ENCODE measurements at places on chromosomes 7 and 10.
A peak's percentile ranks its signal among the peaks of the same experiment; 100 is the strongest.

DNA sequence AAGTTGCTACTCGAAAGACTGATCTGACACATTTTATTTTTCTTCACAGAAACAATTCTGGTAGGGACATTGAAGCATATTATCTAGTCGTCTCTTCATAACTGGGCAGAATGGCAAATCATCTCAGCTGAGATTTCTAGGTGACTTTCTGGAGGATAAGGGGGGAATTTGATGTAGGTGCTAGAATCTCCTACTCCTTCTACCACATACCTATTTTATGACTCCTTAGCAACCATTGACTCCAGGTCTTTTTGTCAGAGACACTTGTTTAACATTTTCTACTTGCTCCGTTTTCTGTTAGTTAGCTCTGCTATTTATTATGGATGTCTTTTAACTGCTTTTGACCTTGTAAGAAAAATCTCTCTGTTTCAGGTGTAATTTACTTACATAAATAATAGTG is 380.9 kb upstream of the SEMA3C start:
- no peak for DNase-seq
- H3K27ac ChIP-seq: no peak overlapping the region
- no peaks in the 10 kb centered on the region for H3K27me3 ChIP-seq
- H3K4me3 ChIP-seq: no peak overlapping the region

DNA sequence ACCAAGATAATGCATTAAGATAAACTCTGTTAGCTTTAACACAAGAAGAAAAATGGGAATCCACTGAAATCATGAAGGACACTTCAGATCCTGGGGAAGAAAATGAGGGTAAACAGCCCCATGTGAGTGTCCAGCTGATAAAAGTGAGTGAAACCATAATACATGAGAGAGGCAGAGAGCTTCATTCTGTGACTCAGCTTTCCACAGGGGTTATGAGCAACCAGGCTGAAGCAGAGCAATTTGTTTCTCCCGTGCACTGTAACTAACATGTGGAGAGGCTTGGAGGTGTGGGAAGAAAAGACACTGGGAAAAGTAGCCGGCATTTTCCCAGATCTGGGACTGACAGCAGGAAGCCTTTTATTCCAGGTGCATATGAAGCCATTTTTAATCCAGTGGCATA is 971.7 kb downstream of the ANKRD7 start:
- no peaks in the 10 kb centered on the region for H3K4me1 ChIP-seq
- no peaks in the 10 kb centered on the region for H3K27me3 ChIP-seq
- no peak for DNase-seq
- H3K4me3 ChIP-seq: no peak overlapping the region
- no peaks in the 10 kb centered on the region for H3K36me3 ChIP-seq
- no peak overlapping the region for H3K27ac ChIP-seq

DNA sequence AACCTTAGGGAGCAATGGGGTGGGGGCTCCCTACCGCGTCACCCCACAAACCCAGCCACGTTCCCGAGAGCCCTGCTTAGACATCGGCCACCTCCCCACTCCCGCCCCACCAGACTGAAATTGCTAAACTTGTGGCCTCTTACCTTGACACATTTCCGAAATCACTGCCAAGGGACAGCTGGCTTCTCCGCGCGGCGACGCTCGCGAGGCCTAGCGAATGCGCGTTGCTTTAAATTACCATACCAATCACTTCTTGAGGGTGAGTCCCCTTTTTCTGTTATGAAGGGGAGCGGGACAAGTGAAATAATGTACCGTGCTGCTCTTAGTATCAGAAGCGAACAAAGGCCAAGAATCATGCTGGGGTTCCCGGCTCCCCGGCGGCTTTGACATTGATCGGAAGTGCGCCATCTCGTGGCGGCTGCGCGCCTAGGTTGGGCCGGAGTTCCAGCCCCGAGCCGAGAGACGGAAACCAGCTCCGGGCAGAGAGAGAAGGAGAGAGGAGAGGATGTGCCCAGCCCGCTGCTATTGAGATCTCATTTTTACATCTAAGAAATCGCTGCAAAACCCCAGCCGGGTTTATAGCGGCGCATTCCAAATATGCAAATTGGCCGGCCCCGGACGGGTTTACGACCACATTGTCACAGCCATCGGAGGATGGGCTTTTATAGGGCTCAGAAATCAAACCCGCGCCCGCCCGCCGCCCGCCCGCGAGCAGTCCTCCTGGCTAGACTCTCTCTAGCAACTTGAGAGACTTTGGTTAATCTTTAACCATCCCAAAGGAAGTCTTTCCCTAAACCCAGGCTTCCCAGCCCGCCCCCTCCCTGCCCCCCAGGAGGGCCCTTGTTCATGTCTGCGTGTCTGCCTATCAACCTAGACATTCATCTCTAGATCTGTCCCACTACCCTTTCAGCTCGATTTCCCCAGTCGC is 5.3 kb downstream of the HOXA11 start:
- H3K27ac ChIP-seq: peak overlapping the region; percentile 65
- H3K27me3 ChIP-seq: peaks cover 99% of the 10 kb centered on the region
- H3K4me3 ChIP-seq: no peak overlapping the region
- peaks cover 2% of the 10 kb centered on the region for H3K36me3 ChIP-seq

GRCh38 chr10:4721999-4722753 is 103.8 kb upstream of the AKR1E2 start:
- no peak for DNase-seq
- no peaks in the 10 kb centered on the region for H3K36me3 ChIP-seq
- no peak overlapping the region for H3K4me3 ChIP-seq
- H3K27ac ChIP-seq: no peak overlapping the region
- no peaks in the 10 kb centered on the region for H3K27me3 ChIP-seq
- H3K4me1 ChIP-seq: no peaks in the 10 kb centered on the region

GRCh38 chr10:33493978-33494377 is 159.5 kb upstream of the NRP1 start:
- H3K36me3 ChIP-seq: no peaks in the 10 kb centered on the region
- no peak overlapping the region for H3K27ac ChIP-seq
- DNase-seq: no peak
- H3K4me3 ChIP-seq: no peak overlapping the region
- H3K27me3 ChIP-seq: peaks cover 6% of the 10 kb centered on the region

GRCh38 chr10:59675812-59676211 is 33.8 kb downstream of the SLC16A9 start:
- no peaks in the 10 kb centered on the region for H3K27me3 ChIP-seq
- H3K4me3 ChIP-seq: no peak overlapping the region
- no peak overlapping the region for H3K27ac ChIP-seq
- DNase-seq: no peak

DNA sequence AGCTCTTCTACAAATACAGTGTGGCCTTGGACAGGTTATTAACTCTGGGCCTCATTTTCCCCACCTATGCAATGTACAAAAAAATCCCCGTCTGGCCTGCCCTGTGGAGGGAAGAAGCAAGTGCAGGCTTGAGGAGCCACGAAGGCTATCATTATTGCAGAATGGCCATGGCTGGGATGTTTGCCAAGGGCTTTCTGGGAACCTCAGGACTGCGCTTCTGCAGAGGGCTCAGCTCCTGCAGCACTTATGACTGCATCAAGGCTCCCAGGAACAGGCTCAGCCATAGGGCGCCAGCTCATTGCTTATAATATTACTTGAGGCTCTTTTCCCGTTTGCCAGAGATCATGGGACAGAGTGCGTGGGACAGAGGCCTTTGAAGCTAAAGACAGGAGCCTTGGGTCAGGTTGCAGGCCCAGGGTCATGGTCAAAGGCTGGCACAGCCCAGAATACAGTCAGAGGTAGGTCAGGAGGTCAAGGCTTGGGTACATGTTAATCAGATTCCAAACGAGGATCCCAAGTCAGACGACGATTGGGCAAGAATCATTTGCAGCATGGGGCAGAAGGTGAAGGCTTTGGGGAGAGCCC is 20.6 kb upstream of the C10orf105 start:
- H3K4me3 ChIP-seq: no peak overlapping the region
- H3K27me3 ChIP-seq: no peaks in the 10 kb centered on the region
- H3K27ac ChIP-seq: peak overlapping the region; percentile 79
- peaks cover 99% of the 10 kb centered on the region for H3K4me1 ChIP-seq
- H3K36me3 ChIP-seq: peaks cover 14% of the 10 kb centered on the region

DNA sequence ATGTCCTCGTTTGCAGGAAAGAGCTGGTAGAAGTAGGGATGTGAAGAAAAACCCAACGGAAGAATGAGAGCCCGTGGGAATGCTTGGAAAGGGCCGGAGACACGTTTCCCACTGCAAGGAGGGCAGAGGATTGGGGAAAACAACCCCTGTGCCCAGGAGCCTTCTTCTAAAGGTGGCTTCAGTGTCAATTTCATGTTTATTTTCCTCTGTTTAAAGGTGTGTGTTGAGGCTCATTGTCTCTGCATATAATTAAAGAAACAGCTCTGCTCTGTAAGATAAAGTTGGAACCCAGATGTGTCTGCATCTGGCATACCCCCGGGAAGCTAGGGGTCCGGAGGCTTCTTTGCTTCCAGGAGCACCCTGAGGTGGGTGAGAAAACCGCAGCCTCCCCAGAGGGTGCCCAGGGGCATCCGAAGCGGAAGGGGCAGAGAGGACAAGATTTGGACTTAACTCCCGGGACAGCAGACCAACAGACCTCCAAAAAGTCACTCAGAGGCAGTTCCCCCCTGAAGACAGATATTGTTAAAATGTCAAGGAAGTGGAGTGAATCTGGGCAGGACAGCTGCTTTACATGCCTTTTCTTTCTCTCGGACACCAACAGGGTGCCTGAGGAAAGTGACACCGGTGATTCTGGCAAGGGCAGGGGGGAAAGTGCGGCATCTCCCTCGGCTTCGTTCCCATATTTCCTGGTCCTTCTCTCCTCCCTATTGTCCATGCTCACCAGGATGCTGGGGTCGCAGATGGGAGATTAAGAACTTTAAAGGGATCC is 8.6 kb upstream of the GATA3 start:
- peaks cover 6% of the 10 kb centered on the region for H3K36me3 ChIP-seq
- peak overlapping the region; percentile 7 for H3K4me3 ChIP-seq
- H3K27ac ChIP-seq: no peak overlapping the region

DNA sequence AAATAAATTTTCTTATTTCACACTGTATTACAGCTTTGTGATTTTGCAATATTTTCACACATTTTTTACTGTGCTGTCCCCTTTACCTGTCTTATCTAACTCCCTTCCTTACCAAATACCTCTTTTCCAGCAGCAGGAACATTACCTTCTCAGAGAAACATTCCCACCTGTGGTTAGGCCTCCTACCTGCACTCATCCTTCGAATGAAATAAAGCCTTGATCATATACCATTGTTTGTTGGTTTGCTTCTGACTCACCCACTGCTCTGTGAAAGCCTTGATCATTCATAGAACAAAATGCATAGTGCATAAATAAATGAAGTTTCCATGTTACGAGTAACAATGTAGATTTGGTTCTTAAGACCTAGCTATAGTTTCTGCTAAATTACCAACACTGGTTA is 256.3 kb downstream of the ARL4A start:
- H3K36me3 ChIP-seq: no peaks in the 10 kb centered on the region
- H3K27ac ChIP-seq: no peak overlapping the region

GRCh38 chr7:143849785-143850479 is 52.0 kb downstream of the TCAF1 start:
- H3K36me3 ChIP-seq: peaks cover 5% of the 10 kb centered on the region
- H3K4me3 ChIP-seq: no peak overlapping the region
- no peaks in the 10 kb centered on the region for H3K27me3 ChIP-seq
- H3K27ac ChIP-seq: no peak overlapping the region
- H3K4me1 ChIP-seq: no peaks in the 10 kb centered on the region

GRCh38 chr7:30068117-30068516 is 39.9 kb downstream of the PLEKHA8 start:
- no peak overlapping the region for H3K27ac ChIP-seq
- no peaks in the 10 kb centered on the region for H3K36me3 ChIP-seq
- H3K4me3 ChIP-seq: no peak overlapping the region
- H3K4me1 ChIP-seq: no peaks in the 10 kb centered on the region
- no peaks in the 10 kb centered on the region for H3K27me3 ChIP-seq
- DNase-seq: no peak

DNA sequence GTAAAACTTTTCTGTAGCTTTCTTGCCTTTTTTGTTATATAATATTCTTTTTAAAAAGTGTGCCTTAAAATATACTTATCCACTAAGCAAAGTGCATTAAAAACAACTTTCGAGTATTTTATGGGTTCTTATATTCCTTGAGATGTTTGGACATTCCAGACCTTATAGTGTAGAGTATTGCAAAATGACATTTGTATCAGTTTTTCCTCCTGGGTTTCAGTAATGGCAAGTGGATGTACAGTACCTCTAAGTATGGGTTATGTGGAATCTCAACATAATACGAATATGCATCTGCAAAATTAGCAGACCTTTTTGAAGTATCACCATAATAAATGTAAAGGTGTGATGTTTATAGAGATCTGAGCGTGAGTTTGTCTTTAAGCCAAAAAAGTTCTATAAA is 2.7 kb downstream of the CDK13 start:
- H3K27ac ChIP-seq: no peak overlapping the region
- peaks cover 39% of the 10 kb centered on the region for H3K36me3 ChIP-seq

DNA sequence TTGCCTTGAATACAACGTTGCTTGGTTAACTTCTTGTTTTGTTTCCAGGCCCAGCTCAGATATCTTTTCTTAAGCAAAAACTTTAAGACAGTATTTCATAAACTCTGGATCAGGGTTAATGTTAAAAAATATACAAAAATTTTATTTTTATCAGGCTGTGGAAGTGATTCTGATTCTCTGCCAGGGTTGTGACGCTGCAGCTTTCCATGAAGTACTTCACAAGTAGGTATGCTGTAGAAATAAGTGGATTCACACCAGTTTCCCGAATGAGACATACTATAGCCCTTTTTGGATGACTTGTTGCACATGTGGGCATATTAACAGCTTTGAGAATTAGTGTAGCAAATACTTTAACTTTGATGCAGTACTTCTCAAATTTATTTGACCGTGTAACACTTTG is 70.1 kb downstream of the CDK14 start:
- H3K27ac ChIP-seq: no peak overlapping the region
- H3K4me3 ChIP-seq: no peak overlapping the region
- no peaks in the 10 kb centered on the region for H3K4me1 ChIP-seq
- no peaks in the 10 kb centered on the region for H3K27me3 ChIP-seq
- no peak for DNase-seq
- H3K36me3 ChIP-seq: no peaks in the 10 kb centered on the region

- H3K27me3 ChIP-seq: peaks cover 38% of the 10 kb centered on the region
- H3K27ac ChIP-seq: peak overlapping the region; percentile 28
- H3K36me3 ChIP-seq: peaks cover 6% of the 10 kb centered on the region
- no peak overlapping the region for H3K4me3 ChIP-seq
- peak; percentile 82 for DNase-seq
These were observed 20.3 kb upstream of the SFRP5 start for GRCh38 chr10:97791824-97792721.

DNA sequence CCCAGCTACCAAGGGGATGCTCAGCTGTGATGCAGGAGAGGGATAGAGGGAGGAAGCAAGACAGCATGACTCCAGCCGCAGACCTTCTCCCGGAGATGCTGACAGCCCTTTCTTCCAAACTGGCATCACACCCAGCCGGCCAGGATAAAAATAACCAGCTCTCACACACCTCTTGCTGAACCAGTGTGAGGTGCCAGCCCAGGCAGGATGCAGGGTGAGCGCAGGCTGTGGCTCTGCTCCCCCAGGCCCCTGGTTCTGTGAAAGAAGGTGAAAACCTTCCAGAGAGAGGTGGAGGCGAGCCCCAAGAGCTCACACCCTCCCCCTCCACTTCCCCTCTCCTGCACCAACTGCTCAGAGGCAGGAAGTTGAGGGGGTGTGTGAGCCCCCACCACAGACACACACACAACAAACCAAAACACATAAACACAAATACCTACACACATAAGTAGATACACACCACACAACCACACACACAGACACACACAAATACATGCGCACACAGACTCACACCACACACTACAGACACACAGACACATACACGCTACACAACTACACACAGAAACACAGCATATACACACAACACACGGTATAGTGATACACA is 4.0 kb downstream of the GPR15LG start:
- DNase-seq: peak; percentile 80
- H3K27me3 ChIP-seq: no peaks in the 10 kb centered on the region
- H3K36me3 ChIP-seq: no peaks in the 10 kb centered on the region
- H3K4me1 ChIP-seq: peaks cover 6% of the 10 kb centered on the region
- H3K27ac ChIP-seq: no peak overlapping the region
- no peak overlapping the region for H3K4me3 ChIP-seq

Measured in activated naive CD4-positive, alpha-beta T cell treated with anti-CD3 and anti-CD28 coated beads, Interleukin-2, amount 10 ng/mL, durations not matched to agents 7 days and 5 days (primary cell).